ENCODE measurements at places on chromosomes 16 and 17.
A peak's percentile ranks its signal among the peaks of the same experiment; 100 is the strongest.

DNA sequence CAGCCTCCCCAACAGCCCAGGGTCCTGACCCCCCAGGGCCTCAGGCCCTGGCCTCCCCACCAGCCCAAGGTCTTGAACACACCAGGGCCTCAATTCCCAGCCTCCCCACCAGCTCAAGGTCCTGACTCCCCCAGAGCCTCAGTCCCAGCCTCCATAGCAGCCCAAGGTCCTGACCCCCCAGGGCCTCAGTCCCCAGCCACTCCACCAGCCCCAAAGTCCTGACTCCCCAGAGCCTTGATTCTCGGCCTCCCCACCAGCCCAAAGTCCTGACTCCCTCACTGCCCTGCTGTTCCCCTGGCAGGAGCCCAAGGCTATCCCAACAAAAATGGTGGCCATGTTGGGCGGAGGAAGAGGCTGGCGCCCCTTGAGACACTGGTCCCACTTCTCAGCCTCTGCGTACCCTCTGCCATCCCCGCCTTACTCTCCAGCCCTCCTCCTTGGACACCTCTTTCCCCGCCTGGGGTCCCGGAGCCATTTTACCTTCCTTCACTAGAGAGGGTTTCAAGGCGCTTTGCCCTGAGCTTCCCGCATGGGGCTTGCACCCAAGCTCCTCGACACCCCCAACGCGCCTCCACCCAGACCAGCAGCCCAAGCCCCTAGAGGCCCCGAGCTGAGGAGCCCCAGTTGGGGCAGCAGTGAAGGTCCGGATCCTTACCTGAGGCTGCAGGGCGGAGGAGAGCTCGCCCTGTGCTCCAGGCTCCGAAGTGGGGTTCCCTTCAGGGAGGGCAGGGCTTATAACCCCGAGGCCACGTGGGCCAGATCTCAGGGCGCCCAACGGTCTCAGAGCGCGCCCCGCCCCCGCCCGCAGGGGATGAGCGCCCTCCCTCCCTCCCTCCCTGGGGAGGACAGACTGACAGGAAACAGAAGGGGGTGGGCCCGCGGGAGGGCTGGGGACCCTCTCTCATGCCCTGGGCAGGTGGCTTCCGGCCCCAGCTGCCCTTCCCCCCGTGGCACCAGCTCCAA is 3.5 kb upstream of the TSPOAP1 start:
- peaks cover 30% of the 10 kb centered on the region for H3K4me1 ChIP-seq
- H3K36me3 ChIP-seq: no peaks in the 10 kb centered on the region
- DNase-seq: peak; percentile 43
- H3K4me3 ChIP-seq: peak overlapping the region; percentile 52

DNA sequence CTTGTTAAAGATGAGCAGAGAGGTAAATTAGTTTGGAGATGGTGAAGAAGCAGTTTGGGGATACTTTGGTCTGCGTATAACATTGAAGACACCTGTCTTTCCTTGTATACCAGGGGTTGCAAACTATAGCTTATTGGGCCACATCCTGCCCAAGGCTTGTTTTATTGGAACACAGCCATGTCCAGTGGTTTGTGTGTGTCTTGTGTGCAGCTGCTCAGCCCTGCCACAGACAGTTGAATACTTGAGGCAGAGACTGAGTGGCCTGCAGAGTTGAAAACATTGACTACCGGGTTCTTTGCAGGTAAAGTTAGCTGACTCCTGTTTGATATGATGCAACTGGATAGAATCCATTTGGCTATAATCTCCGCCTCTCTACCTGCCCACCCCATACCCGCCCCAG is 224.4 kb downstream of the PRKCA start:
- no peak overlapping the region for H3K27ac ChIP-seq
- H3K36me3 ChIP-seq: no peaks in the 10 kb centered on the region
- H3K27me3 ChIP-seq: no peaks in the 10 kb centered on the region
- no peak for DNase-seq
- no peak overlapping the region for H3K4me3 ChIP-seq
- H3K4me1 ChIP-seq: peaks cover 23% of the 10 kb centered on the region

DNA sequence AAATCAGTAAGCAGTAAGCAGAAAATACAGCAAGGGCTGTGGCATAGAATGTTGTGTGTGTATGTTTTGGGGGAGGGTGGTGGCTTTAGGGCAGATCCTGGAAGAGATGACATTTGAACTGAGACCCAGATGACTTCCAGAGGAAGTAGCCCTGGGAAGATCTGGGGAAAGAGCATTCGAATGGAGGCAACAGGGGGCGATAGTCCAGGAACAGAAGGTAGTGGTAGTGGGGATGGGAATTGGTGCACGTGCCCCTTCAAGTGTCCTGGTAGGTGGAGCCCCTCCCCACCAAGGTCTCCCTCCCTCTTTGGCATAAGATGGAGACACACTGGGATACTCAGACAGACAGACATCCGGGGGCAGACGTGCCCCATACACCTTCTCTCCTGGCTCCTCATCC is 14.1 kb downstream of the ARHGEF15 start:
- no peak for DNase-seq
- H3K4me1 ChIP-seq: no peaks in the 10 kb centered on the region
- no peak overlapping the region for H3K4me3 ChIP-seq

DNA sequence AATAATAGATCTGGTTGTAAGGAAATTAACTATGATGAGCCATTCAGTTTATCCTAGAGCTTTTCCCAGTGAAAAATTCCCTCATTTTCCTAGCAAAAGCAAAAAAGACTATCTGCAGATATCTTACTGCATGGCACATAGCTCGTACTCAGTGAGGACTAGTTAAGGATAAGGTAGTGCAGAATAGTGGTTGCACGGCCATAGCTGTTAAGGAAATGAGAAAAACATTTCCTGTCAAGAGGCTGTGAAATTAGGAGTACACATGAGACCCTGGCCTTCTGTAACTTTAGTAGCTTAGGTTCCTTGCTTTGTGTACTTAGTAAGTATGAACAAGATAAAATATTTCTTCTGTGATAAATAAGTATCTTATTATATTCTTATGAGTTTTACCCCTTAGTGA is 10.3 kb downstream of the KAT7 start:
- no peaks in the 10 kb centered on the region for H3K27me3 ChIP-seq
- no peak for DNase-seq
- H3K27ac ChIP-seq: no peak overlapping the region
- peaks cover 90% of the 10 kb centered on the region for H3K36me3 ChIP-seq

GRCh38 chr17:82217120-82217529 is 4.5 kb upstream of the CCDC57 start:
- H3K27ac ChIP-seq: peak overlapping the region; percentile 88
- H3K27me3 ChIP-seq: no peaks in the 10 kb centered on the region
- no peak for DNase-seq

DNA sequence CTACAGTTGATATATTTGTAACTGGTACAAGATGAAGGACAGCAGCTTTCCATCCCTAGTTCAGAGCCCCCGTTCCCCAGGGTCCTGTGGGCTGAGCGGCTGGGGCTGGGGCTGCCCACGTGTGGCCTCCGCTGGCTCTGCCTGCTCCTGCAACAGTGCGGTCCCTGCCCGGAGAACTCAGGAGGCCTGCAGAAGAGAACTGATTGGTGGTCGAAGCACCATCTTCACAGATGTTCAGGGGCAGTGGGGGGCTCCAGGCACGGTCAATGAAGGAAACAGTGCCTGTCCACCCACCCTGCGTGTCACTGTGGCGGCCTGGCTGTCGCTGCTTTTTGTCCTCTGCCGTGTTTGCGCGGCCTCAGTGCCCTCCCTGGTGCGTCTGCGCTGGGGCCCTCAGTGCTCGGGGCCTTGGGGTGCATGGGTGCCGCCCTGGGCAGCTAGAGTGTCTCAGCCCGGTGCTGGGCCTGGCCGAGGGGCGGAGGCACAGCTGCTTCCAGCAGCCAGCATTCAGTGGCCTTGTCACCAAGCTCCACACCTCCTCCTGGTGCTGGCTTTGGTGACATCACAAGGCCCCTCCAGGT is 4.2 kb upstream of the NUDT16L1 start:
- no peaks in the 10 kb centered on the region for H3K36me3 ChIP-seq
- no peaks in the 10 kb centered on the region for H3K4me1 ChIP-seq
- no peak for DNase-seq
- no peak overlapping the region for H3K27ac ChIP-seq
- H3K27me3 ChIP-seq: no peaks in the 10 kb centered on the region

DNA sequence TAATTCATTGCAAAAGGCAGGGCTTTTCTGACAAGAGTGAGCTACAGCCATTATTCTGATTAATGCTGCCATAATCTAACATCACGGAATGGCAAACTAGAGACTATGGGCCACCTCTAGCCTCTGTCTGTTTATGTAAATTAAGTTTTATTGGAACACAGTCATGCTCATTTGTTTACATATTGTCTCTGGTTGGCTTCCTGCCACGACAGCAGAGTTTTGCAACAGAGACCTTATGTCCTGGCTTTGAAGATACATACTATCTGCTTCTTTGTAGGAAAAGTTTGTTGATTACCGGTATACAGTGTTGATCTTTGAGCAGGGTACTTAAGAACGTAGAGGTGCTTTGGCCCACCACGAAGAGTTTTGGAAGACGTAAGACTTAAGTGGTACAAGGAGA is 715.9 kb upstream of the RBFOX1 start:
- H3K4me1 ChIP-seq: no peaks in the 10 kb centered on the region
- H3K27ac ChIP-seq: no peak overlapping the region
- H3K36me3 ChIP-seq: no peaks in the 10 kb centered on the region
- H3K4me3 ChIP-seq: no peak overlapping the region
- no peak for DNase-seq

DNA sequence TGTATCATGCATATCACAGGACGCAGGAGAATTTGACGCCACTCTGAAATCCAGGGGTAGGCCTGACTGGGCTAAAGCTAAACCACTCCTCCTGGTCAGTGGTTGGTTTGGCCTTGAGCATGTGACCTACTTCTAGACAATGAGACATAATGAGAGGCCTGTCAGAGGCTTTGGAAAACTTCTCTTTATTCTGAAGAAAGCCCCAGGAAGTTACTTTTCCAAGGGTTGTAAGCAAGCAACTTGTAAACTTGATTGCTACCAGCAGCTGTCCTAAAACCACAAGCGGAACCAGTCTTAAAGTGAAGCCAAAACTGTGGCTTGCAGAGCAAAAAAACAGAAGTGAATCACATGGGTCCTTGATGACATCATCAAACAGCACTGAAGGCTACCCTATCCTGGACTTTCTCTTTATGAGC is 138.2 kb upstream of the COX10 start:
- no peaks in the 10 kb centered on the region for H3K36me3 ChIP-seq
- H3K4me1 ChIP-seq: no peaks in the 10 kb centered on the region
- DNase-seq: no peak
- H3K4me3 ChIP-seq: no peak overlapping the region

DNA sequence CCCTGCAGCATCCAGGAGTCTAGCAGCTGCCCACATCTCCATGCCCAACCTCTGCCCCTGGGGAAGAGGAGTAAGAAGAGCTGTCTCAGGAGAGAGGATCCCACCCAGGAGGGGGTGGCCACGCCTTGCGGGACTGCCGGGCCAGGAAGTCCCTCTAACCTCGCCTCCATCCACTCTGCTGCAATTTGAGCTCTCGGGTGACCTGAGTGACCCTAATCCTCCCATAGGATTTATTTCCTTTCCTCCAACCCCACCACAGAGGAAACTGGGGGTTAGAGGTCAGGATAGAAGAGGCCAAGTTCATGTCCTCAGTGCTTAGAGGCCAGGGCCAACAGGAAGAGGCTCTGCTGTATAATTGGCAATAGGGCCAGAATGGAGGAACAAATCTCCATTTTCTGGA is 22.6 kb upstream of the NGFR start:
- H3K4me3 ChIP-seq: no peak overlapping the region
- H3K4me1 ChIP-seq: peaks cover 8% of the 10 kb centered on the region
- no peaks in the 10 kb centered on the region for H3K27me3 ChIP-seq
- DNase-seq: no peak
- H3K27ac ChIP-seq: no peak overlapping the region

Data from tibial nerve (tissue), 4 donors.